ENCODE measurements at places on chromosomes 1 and 21.

GRCh38 chr1:5828308-5828935 lies 163.8 kb downstream of the NPHP4 start:
- no peak for DNase-seq

- no peak for DNase-seq
Observed at GRCh38 chr1:241171991-241172390, 185.0 kb downstream of the RGS7 start.

- DNase-seq, result no peak
Observed at GRCh38 chr1:185388346-185388745, 71.3 kb upstream of the IVNS1ABP start.

- no peak for DNase-seq
Observed at GRCh38 chr21:44548381-44548780, 2.9 kb downstream of the KRTAP10-2 start.

- no peak for DNase-seq
Observed at GRCh38 chr1:176118985-176119384, 88.1 kb downstream of the COP1 start.

DNA sequence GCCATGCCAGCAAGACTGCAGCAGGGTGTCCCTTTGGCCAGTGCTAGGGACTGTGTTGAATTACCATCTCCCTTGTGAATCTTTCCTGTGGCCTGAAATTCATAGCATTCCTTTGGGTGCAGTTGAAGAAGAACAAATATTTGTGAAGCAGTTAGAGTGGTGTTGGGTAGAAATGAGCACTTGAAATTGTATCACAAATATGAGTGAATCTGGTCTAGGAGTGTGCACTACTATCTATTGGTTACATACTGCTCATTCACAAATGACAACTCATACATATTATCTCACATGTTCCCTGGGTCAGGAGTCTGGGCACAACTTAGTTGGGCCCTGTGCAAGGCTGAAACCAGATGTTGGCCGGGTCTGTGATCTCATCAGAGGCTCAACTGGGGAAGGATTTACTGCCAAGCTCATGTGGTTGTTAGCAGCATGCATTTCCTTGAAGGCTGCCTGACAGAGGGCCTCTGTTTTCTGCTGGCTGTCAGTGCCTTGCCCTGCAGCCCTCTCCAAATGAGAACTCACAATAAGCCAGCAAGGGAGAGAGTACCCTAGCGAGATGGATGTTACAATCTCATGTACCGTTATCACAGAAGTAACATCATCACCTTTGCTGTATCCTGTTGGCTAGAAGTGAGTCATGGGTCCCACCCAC lies 23.8 kb downstream of the AJAP1 start:
- DNase-seq, result no peak

- DNase-seq, result no peak
Observed at GRCh38 chr21:42847726-42848125, 31.6 kb downstream of the WDR4 start.

- no peak for DNase-seq
Observed at GRCh38 chr1:166282391-166283137, 115.8 kb upstream of the FAM78B start.

DNA sequence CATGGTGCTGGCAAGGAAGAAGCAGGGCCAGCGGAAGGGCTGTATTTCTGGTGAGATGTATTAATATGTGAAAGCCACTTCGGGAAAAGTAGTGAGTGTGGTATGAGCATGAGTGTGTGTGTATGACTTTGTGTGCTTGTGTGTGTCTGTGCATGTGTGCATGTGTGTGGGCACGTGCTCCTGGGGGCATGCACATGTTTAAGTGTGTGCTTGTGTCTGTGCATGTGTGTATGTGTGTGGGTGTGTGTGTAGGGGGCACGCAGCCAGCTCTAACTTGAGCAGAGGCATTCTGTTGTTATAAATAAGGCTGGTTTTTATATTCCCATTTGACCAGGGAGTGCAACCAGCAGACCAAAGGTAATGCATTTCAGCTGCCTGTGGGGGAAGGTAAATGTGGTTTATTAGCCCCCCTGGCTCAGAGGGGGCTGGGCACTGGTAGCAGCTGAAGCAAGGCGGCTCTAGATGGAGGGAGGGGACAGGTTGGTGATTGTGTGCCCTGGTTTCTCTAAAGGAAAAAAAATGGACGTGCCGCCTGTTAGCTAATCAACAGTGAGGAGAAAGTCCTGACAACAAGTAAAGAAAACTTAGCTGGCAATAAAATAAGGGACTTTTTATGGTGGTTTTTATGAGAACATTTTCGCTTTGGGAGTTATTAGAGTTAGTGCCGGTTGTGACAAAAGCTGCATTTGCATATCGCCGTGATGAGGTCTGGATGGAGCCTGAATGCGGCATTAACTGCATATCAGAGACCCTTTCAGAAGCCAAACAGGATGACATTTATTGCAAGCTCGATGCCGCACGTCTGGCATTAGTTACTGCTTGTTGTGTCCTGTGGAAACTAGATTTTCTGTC lies 180.1 kb downstream of the CAMTA1 start:
- no peak for DNase-seq

- DNase-seq, result peak; percentile 24
Observed at GRCh38 chr1:37001703-37002102, 32.6 kb downstream of the GRIK3 start.

DNA sequence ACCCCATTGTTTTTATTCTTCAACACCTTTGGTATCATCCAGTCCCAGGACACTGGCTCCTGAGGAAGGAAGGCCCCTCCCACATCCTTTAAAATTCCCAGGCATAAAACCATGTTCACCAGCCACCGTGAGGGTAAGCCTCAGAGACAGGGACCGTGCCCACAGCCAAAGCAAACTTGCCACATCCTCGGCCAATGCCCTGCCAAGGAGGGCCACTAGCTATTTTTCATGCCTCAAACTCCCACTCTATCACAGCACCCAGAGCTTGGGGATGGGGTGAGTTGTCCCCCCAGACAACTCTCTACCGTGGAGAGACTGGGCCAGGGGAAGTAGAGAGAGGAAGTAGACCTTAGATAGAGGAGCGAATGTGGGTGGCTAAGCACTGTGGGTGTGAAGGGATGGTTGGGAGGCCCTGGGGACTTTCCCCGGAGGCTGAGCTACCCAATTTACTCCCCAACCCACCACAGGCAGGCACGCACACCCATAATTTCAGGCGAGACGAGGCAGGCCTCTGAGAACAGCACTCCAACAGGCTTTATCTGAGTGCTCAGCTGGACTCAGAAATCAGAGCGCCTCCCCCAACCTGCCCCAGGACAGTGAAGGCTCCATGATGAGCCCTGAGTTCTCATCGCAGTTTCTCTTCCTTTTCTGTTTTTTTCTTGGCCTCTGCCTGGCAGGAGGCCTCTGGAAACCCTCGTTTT lies 15.9 kb upstream of the BTG2 start:
- DNase-seq, result no peak

DNA sequence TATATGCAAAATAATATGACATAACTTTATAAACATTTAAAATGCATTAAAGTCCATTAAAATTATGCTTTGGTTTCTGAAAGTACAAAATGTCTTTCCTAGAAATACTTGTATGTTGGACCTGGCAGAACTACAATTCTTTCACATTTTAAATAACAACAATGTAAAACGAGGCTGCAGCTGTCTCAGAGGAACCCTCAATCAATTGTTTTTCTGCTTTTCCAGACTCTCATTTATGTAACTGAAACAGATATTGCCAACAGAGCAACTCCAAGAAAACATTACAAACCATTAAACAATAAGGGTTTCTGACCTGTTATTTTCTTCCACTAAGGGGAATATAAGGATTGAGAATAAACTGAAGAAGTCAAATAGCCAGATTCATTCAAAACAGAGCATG lies 1193.4 kb downstream of the NCAM2 start:
- no peak for DNase-seq

DNA sequence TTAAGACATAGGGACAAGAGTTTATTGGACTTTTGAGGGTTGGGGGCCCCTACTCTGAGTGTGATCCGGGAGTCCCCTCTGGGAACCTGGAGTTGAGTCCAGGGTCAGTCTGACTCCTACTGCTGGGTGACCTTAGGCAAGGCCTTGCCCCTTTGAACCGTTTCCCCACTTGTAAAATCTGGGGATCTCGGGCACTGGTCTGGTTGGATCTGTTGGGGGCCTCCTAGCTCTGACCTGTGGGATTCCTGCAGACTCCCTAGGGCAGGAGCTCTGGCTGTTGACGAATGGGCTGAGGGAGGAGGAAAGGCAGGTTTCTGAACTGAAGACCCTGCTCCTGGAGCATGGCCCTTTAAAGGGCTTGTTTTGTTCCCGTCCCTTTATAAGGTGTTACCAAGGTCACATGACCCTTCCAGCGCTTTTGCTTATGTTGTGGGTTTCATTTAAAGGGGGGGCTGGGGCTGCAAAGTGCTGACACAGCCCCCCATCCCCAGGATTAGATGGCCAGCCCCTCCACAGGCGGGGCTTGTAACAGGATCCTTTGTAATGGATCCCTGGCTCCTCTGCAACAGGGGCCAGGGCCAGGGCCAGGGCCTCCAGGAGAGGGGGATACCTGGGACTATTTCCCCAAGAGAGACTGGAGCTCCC lies 50.7 kb downstream of the YARS1 start:
- peak; percentile 42 for DNase-seq

DNA sequence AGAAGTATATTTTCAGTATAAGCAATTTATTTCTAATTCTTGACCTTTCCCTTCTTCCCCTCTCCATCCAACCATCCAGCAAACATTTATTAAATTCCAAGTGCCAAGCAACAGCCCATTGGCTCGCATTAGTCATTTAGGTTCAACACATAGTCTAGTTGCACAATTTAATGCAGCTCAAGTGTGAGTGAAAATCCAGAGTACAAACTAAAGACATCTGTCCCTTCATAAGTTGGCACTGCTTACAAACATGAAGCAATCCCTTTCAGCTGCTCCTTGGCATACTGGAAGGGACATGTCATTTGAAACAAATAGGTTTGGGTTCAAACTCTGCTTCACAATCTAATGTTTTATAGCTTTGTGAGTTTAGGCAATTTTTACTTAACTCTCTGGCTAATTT lies 10.7 kb downstream of the CASQ2 start:
- no peak for DNase-seq
